T47D (cell line): ENCODE measurements at places on chromosomes 7 and 10.
A peak's percentile ranks its signal among the peaks of the same experiment; 100 is the strongest.

DNA sequence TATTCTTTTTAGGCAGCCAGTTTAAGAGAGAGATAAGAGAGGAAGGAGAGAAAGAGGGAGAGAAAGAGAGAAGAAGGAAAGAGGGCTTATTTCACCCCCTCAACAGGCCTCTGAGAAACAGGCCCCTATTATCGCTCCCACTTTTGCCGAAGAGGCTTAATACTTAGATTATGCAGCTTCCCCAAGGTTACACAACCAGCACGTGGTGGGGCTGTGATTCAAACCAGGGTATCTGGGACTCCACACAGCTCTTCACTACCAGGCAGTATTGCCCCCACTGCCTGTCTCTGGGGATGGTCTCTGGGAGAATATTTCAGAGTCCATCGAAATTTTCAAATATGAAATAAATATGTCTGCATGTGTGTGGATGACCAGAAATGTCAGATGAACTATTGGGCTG lies 3.0 kb downstream of the GIMAP1 start:
- no peak for DNase-seq

- DNase-seq: no peak
Observed at GRCh38 chr7:81527651-81528050, 242.2 kb downstream of the HGF start.

GRCh38 chr10:29326886-29327745 lies 38.2 kb downstream of the LYZL1 start:
- DNase-seq: no peak

- DNase-seq: no peak
Observed at GRCh38 chr10:45249978-45250693, 65.3 kb downstream of the OR13A1 start.

GRCh38 chr10:105800641-105801040 lies 1159.6 kb downstream of the SORCS3 start:
- DNase-seq: no peak

GRCh38 chr10:103265717-103266329 lies 11.1 kb upstream of the INA start:
- DNase-seq: peak; percentile 49

GRCh38 chr10:124039483-124040013 lies 53.9 kb downstream of the CHST15 start:
- no peak for DNase-seq

DNA sequence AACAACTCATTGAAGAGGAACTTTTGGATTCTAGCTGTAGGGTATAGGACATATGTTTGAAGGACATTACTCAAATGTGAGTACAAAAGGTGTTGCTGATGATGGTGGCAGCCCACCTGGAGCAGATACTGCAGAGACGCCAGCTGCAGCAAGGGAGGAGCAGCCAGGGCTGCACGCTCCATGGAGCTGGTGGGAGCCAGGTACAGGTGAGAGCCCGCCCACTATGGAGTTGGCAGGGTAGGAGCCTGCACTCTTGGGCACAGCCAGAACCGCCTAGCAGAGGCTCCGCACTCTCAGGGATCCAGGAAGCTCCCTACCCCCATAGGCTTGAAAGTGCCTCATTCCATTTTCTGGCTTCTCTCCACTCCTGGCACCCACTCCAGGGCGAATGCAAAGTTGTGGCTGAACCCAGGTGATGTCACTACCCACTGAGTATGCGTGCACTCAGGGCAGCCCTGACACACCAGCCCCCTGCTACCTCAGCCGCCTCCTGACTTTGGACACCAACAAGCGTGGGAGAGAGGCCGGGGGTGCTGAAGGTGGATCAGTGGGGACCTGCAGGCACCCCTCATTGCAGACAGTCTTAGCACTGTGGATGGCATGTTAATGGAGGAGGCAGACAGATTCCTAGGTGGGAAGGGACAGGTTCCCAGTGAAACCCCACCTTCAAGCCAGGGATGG lies 761.1 kb downstream of the IPMK start:
- DNase-seq: no peak

DNA sequence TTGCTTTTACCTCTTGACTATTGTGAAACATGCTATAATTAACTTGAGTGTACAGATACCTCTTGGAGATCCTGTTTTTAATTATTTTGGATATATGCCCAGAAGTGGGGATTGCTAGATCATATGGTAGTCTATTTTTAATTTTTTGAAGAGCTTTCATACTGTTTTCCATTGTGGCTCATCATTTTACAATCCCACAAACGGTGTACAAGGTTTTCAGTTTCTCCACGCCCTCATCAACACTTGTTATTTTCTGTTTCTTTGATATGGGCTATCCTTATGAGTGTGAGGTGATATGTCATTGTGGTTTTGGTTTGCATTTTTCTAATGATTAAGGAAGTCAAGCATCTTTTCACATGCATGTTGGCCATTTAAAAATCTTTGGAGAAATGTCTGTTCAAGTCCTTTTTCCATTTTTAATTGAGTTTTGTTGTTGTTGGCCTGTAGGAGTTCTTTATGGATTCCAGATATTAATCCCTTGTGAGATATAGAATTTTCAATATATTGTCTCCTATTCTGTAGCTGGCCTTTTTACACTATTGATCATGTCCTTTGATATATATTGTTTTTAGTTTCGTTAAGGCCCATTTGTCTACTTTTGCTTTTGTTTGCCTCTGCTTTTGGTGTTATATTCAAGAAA lies 7.5 kb downstream of the AGK start:
- DNase-seq: no peak

DNA sequence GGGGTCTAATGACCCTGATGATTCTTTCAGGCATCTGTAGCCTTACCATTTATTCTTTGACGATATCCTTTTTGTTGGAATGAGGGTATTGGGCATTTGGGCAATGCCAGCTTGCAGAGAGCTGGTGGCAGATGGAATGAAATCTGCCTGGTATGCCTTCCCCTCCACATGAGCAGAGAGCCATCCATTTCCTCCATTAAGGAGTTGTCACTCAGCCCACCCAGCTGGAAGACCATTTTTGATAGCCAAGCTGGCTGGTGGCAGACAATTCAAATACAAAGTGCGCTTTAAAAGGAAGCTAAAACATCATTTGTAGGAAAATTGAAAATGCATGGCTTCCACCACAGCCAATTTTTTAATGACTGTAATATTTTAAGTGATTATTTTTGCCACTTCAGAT lies 240.1 kb upstream of the SLC26A5 start:
- DNase-seq: no peak

- DNase-seq: no peak
Observed at GRCh38 chr7:23216021-23216420, 30.6 kb upstream of the GPNMB start.

DNA sequence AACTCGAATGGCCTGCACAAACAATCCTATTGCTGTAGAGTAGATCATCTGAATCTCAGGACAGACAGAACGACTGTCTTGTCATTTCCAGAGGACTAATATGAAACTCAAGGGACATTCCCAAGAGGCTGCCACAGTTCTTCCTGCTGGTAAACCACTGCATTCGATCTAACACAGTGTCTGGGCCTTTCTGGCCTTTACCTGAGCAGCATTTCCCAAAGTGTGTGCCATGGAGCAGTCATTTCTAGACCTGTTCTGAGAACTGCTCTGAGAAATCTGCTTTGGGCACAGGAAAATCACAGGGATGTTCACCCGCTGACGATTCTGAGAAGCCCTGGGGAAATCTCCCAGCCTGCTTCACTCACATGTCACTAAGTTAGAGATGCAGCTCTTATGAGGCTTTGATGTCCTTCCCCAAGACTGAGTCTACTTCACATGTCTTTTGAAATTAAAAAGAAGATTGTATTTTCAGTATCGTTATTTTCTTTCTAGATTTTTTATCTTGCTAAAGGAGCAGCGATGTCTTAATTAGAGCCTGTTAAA lies 18.4 kb downstream of the GPNMB start:
- DNase-seq: no peak

GRCh38 chr7:23237000-23237399 lies 9.6 kb upstream of the GPNMB start:
- DNase-seq: no peak

DNA sequence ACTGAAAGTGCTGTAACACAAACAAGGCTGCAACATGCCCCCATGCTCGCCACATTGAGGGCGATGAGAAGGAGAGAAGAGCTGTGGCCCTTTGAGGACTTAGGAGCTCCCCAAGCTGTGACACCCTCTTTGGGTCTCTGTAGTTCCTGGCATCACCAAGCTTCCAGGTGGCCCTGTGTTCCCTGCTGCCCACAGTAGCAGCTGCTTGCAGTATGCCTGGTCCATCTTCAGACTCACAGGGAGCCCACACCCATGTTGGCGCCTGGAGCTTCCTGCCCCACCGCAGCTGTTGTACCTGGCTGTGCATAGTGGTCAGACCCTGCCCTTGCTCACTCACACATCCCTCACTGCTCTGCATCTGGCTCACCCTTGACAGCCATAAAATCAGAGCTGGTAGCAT lies 401.2 kb upstream of the NRG3 start:
- no peak for DNase-seq

DNA sequence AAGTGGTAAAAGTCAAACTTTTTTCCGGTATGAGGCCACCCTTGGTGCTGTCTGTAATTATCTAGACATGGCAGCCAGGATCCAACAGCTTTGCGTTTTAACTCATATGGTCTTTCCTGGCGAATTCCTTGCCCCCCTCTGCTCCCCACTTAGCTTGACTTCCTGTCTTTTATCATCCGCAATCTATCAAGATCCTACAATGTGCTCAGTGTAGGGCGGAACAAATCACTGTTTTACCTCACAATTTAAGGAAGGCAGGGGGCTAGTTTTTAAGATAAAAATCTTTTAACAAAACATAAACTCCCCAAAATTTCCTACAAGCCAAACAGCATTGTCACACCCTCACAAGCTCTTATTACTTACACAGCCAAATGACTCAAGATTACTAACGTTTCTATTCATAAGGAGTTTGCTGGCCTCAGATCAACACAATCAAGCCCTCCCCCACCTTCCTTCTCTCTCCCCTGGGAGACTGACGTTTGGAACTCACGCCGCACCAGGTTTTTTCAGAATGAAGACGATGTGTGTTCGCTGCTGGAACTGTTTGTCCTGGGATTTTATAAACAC lies 1.3 kb upstream of the CDK14 start:
- no peak for DNase-seq

- no peak for DNase-seq
Observed at GRCh38 chr10:3764626-3765112, 20.3 kb downstream of the KLF6 start.

- no peak for DNase-seq
Observed at GRCh38 chr10:110919349-110919931, at the start of gene SHOC2. Gene SHOC2 (plus strand): TSS chr10:110919604. CDS start chr10:110964359, 44,755 bp downstream.

GRCh38 chr7:100489824-100490223 lies 6.1 kb downstream of the NYAP1 start:
- peak; percentile 63 for DNase-seq

DNA sequence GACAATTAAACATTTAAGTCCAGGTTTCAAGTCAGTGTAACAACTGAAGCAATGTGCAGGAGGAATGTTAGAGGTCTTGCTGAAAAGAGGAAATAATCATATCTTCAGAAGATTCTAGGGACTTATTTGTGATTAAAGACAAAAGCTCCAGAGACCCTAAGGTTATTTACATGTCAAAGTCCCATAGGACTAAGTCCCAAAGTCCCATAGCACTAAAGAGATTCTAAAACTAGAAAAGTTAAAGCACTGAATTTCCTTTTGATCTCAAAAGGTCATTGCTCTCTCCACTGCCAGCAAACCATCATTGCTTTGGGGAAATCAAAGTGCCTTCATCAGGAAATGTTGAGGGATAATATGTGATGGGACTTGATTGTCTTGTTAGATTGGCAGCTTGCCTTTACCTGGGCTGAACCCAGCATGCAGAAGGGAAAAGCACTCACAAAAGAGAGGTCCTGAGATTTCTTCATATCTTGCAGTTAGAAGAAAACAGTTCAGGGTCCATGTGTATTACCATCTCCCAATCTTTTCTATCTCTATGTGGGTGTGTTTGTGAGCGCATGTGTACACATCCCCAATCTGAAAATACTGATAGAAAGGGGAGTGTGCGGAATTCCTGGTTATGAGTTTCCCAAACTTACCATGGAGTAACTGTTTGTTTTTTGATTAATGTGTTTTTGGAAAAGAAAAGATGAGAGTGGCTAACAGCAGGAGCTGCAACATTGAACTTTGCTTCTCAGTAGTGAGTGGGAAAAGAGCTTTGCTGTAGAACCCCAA lies 21.8 kb downstream of the NUDT13 start:
- no peak for DNase-seq

DNA sequence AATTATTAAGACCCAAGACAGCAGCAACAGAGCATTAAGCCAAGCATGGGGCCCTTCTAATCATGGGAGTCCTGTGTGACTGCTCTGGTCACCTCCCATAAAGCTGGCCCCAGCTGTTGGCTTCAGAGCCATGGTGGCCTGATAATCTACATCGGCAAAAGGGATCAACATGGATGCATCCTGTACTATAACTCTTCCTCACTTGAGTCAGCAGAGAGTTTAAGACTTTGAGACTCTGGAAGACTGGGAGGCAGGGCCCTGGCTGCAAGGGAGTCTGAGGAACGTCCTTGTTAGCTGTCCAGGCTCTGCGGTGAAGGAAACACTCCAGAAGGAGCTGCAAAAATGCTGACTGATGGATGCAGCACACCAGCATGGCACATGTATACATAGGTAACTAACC lies 95.0 kb upstream of the KIAA1217 start:
- DNase-seq: no peak

GRCh38 chr10:85908462-85908861 lies 458.1 kb downstream of the GRID1 start:
- no peak for DNase-seq

GRCh38 chr10:70341016-70341415 lies 41.4 kb downstream of the LRRC20 start:
- no peak for DNase-seq

DNA sequence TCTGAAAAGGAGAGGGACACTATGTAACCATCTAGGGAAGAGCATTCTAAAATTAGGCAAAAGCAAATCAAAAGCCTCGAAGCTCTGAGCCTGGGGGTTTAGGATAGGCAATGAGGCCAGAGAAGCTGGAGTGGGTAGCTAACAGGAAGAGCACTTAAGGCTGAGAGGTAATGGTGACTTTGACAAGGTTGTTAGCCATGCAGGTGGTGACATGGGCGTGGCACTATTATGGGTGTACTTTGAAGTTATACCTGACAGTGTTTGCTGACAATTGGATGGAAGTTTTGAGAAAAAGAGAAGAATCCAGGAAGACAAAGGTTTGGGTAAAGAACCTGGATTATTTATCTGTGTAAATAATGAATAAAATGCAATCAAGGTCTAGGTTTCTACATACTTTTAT lies 383.0 kb upstream of the SEMA3C start:
- DNase-seq: no peak

DNA sequence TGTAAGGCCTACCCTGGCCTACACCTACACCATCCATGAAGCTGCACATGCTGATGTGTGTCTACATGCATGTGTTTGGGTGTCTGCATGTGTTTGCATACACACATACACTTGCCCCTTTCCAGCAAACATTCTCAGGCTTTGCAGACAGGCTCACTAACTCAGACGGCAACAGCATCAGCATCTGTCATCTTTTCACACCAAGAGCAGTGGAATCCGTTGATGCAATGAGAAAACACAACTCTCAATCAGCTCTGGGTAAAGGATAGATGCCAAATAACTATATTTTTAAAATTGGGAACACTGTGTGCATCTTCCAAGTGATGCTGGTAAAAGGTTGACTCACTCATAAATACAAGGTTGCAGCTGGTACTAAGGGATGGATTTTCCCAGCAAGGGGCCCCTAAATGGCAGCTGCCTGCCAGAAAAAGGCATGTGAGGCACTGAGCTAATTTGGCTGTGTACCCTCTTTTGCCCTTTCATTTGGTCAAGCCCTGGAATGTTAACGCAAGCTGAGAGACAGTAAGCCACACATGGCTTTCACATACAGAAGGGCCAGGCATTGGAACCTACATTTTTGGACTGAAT lies 296.3 kb upstream of the NPSR1 start:
- DNase-seq: no peak
